ENCODE measurements at places on chromosomes 7 and 10.
A peak's percentile ranks its signal among the peaks of the same experiment; 100 is the strongest.

DNA sequence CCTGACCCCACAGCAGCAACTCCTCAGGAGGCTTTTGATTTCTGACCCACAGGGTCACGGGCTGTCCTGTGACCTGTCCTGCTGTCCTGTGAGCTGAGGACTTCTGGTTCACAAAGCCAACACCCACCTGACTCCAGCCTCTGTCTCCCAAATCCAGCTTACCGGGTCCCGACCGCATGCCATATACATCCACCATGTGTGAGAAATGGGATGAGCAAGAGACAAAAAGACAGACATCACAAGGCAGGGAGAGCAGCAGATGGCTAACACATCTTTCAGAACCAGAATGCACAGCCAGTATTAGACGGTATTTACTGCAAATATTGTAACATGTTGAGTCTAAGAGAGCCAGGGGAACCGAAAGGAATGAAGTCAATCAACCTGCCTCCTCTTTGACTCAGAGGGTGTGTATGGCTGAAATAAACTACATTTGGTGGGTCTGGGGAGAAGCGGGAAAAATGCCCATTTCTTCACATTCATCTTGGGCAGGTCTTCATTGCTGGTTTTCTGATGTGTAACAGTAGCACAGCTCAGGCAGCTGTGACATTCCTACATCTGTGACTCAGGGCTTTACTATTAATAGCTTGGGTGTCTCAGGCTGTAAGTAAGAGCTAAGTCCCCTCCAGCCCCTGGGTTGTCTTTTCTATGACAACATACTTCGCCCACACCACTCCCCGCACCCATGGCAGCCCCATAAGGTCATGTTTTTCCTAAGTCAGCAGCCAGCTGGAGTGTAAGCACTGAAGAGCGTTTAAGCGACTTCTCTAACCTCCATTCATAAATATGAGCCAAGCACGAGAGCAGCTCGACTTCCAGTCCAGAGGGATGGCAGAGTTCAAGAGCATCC, 25.0 kb downstream of the ABLIM1 start:
- DNase-seq = no peak

- DNase-seq = peak; percentile 12
Observed at GRCh38 chr7:21305455-21306235, 122.2 kb upstream of the SP4 start.

DNA sequence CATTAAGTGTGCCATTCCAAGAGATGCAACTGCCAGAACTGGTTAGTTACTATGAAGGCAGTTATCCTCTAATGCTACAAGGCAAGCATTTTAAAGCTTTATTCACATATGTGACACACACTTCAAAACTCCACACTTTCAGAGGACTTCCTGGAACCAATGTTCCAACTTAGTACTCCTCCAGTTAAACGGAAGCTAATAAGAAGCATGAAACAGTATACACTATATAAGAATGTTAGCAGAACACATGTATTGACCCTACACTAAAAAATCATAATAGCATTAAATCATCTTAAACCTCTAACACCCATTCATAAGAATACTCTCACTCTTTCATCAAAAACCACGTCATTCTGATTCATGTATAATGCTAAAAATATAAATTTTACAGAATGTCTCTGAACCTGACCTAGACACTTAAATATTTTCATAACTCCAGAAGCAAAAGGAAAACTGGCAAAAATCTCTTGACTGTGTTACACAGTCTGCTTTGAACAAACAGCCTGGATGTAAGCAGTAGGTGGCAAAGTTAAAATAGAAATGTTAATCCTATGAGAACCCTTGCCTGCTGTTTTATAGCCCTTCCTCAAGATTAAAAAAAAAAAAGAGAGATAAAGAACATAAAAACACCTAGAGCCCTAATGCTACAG, 135.0 kb downstream of the SEMA3C start:
- no peak for DNase-seq

- no peak for DNase-seq
Observed at GRCh38 chr7:142384493-142384922, 126.7 kb upstream of the PRSS58 start.

DNA sequence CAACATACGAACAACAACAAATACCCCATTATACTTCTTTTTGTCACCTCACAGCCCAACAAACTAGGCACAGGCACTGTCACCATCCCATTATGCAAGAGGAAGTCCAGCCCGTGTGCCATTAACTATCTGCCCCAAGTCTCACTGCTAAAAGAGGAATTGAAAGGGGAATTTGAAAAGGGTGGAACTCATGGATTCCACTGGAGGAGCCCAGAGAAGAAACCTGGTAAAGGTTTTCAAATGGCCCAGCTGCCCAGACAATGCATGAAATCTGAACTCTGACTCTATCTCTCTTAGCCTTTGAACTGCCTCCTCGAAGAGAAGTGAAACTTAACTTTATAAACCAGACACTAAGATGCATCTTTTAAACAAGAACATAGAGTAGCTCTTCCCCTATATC, 130.0 kb downstream of the PLXNA4 start:
- no peak for DNase-seq

GRCh38 chr7:17109020-17109419, 189.4 kb upstream of the AHR start:
- DNase-seq = no peak

- DNase-seq = no peak
Observed at GRCh38 chr7:44062180-44062902, 3.0 kb downstream of the PGAM2 start.

DNA sequence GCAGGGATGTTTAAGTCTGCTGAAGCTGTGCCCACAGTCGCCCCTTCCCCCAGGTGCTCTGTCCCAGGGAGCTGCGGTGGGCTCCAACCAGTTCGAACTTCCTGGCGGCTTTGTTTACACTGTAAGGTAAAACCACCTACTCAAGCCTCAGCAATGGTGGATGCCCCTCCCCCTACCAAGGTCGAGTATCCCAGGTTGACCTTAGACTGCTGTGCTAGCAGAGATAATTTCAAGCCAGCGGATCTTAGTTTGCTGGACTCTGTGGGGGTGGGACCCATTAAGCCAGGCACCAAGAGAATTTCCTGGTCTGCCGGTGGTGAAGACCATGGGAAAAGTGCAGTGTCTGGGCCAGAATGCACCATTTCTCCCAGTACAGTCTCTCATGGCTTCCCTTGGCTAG, 56.0 kb downstream of the CCDC7 start:
- DNase-seq = no peak

- no peak for DNase-seq
Observed at GRCh38 chr10:93143281-93143680, 69.6 kb downstream of the CYP26A1 start.

- no peak for DNase-seq
Observed at GRCh38 chr7:139871820-139872219, 42.8 kb downstream of the TBXAS1 start.

- DNase-seq = no peak
Observed at GRCh38 chr10:119333146-119333792, 125.9 kb downstream of the GRK5 start.

DNA sequence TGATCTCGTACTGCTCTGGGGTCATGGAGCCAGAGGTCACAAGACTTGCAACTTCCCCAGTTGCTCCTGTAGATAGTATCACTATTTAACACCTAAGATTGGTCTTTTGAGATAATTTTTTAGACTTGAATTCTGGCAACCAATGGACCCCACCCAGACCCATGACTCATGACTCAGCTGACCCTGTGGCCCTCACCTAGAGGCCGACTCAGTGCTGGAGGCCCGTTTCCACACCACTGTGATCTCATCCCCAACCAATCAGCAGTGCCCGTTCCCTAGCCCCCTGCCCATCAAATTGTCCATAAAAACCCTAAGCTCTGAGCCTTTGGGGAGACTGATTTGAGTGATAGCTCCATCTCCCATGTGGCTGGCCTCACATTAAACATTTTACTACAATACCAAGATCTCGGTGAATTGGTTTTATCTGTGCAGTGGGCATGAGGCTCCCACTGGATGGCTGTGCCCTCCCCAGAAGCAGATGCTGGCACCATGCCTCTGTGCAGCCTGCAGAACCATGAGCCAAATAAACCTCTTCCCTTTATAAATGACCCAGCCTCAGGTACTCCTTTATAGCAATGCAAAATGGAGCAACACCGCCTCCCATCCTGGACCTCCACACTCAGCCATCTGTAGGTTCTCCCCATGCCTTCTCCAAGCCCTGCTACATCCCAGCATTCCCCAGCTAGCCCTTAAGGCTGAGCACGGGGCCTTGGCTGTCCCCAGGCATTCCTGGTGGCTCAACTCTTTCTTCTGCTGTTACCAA, 98.8 kb downstream of the PRKAG2 start:
- no peak for DNase-seq

- no peak for DNase-seq
Observed at GRCh38 chr10:77529050-77529576, 108.5 kb downstream of the KCNMA1 start.

Measured in NCI-H2081 (cell line).